ENCODE measurements at places on chromosomes 6 and 20.

DNA sequence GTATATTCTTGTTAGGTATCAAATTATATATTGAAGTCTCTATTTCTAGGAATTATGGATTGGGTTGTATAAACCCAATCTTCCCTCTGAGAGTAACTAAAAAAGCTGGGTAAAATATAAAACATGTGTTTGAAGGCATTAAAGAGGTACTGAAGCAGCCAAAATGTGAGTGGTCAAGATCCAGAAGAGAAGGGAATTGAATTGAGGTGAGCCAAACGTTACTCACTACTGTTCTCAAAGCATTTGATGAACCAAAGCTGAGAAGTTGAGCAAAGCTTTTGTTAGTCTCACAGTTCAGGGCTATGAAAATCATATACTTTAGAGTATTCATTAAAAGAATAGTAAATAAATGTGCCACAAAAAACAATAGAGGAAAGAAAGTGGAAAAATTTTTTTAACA is 365.8 kb downstream of the BCKDHB start:
- no peak for DNase-seq

GRCh38 chr20:9742821-9743220 is 96.1 kb downstream of the PAK5 start:
- no peak for DNase-seq

- DNase-seq, result no peak
These were observed 307.5 kb downstream of the CDKAL1 start for GRCh38 chr6:20841806-20842205.

DNA sequence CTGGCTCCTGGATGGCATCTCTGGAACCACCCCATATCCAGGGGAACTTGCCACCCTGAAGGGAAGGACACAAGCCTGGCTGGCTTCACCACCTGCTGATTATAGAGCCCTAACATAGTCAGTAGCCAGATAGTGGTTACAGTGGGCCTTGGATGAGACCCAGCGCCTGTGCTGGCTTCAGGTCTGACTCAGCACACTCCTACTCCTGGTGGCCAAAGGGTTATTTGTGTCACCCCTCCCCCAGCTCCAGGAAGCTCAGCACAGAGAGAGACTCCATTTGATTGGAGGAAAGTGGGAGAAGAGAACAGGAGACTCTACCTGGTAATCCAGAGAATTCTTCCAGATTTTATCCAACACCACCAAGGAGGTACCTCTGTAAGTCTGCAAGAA is 12.8 kb downstream of the SNX14 start:
- DNase-seq, result no peak

DNA sequence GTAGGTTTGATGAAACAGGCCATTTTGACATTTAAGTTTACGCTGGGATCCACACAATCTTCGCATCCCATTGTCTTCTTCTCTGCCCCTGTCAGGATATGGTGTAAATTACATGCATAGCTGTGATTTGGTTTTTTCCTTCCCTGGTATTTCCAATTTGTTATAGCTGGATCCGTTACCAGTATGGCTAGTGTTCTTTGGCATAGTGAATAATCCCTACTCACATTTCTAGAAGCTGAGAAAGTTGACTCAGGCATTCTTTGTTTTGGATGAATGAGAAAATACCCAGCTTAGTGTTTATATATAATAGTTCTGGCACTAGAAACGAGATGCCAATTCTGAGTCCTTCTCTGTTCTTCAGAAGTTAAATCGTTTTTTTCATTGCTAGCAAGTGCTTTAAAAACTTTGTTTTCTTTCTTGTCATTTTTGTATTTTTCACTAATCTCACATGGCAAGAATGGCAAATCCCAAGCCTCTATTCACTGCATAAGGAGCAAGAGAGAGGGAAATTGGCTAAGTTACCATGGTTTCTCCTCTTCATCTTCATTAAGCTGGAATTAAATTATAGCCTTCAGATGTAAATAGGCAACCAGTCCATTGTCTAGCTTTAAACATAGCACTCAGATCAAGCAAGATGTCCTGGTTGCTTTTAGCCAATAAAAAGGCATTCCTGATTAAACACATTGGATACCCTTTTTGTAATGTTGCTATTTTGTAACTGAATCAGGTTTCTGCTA is 91.9 kb upstream of the LAMP5 start:
- DNase-seq, result no peak

DNA sequence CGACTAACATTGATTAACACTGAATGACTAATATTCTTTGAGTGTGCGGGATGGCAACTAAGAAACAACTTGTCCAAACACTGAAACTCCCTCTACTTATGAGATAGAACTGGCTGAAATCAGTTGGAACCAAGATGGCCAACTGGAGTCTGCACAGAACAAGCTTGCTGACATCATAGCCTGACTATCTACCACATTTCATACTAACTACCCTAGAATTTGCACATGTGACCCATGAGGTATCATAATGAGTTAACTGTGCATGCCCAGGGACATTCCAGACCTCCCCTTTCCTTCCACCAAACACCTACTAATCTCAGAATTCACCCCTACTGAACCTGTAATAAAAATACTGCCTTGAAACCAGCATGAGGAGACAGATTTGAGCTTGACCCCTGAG is 43.2 kb downstream of the PHIP start:
- no peak for DNase-seq

GRCh38 chr20:63241272-63241671 is 5.6 kb downstream of the BIRC7 start:
- DNase-seq, result no peak

- DNase-seq, result no peak
These were observed 7.7 kb upstream of the ISM1 start for GRCh38 chr20:13213335-13213734.

- no peak for DNase-seq
These were observed 30.6 kb upstream of the CCDC167 start for GRCh38 chr6:37530297-37530696.

- DNase-seq, result no peak
These were observed 254.8 kb upstream of the STXBP5 start for GRCh38 chr6:146949425-146949824.

GRCh38 chr6:103522045-103522444 is 1337.7 kb downstream of the HACE1 start:
- DNase-seq, result no peak

GRCh38 chr6:142406131-142406530 is 104.3 kb downstream of the ADGRG6 start:
- no peak for DNase-seq

DNA sequence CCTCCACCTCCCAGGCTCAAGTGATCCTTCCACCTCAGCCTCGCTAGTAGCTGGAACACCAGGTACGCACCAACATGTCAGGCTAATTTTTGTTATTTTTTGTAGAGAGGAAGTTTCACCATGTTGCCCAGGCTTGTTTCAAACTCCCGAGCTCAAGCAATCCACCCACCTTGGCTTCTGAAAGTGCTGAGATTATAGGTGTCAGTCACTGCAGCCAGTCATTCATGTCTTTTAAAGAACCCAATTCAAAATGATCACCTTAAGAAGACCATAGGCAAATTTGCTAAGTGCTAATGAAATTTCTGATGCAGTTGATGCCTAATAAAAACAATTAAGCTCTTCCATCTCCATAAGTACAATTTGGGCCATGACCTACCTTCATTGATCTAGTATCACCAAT is 2.6 kb upstream of the VNN2 start:
- DNase-seq, result no peak

GRCh38 chr6:84019141-84019841 is 14.3 kb upstream of the MRAP2 start:
- DNase-seq, result no peak

GRCh38 chr6:24879351-24879750 is 56.4 kb downstream of the RIPOR2 start:
- no peak for DNase-seq

- no peak for DNase-seq
These were observed 1.5 kb downstream of the HM13 start for GRCh38 chr20:31515775-31516107.

GRCh38 chr6:156905801-156906200 is 128.6 kb downstream of the ARID1B start:
- DNase-seq, result no peak

DNA sequence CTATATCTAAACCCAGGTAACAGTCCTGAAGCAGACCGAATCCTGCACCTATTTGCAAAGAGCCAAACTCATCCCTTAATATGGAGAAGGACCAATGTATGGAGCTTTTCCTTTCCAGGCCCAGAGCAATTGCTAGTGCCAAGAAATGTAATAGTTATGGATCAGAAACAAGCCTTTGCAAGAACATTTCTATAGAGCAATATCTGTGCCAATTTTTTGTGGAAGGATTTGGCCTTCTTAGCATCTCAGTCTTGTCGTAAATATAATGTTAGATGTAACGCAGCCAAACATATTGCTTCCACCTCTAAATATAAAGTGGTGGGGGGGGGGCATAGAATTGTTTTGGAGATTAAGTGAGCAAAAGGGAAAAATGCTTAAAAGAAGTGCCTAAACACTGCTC is 2.7 kb downstream of the KIAA0408 start:
- DNase-seq, result no peak

- no peak for DNase-seq
These were observed 357.6 kb upstream of the ARID1B start for GRCh38 chr6:156419594-156419993.

- no peak for DNase-seq
These were observed 73.4 kb downstream of the GFOD1 start for GRCh38 chr6:13413900-13414555.

DNA sequence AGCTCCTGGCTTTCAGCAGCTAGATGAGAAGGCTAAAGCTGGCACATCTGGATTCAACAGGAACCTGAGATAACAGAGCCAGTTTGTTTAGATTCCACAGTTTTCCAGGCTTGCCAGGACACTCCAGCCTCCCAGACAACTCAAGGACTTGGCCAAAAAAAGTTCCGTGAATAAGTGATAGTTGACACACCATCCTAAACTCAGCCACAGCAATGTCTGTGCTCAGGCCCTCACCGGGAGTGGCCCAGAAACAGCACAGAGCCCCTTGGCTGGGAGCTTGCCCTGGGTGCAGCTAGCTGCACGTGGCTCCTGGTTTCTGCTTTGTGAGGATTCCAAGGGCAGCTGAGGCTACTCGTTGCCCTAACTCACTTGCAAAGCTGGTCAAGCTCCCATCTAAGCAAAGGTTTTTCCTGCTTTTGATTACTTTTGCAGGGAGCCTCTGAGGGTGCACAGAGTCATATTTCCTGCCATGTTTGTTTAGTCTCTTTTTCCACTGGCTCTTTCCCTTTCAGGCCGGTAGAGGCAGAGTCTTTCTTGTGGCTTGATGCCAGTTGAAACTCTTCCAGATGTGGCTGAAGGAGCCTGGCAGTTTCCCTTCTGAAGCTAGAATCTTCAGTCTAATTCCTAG is 118.3 kb upstream of the ECI2 start:
- DNase-seq, result no peak

GRCh38 chr6:170032197-170032596 is 258.7 kb downstream of the DLL1 start:
- DNase-seq, result no peak

GRCh38 chr20:24917797-24918578 is 31.1 kb upstream of the CST7 start:
- DNase-seq, result peak; percentile 52

DNA sequence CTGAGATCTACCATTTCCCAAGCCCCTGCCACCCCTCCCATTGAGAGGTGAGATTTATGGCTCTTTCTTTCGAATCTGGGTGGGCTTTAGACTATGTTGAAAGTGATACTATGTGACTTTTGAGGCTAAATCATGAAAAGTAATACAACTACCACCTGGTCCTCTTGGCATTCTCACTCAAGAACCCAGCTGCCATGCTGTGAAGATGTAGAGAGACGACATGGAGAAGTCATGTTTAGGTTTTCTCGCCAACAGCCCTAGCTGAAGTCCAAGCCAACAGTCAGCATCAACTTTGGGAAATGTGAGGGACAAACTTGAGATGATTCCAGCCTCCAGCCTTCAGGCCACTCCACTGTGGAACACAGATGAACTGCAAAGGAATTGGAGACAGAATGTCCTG is 108.7 kb downstream of the SCP2D1 start:
- no peak for DNase-seq

GRCh38 chr6:168634541-168635328 is 193.8 kb downstream of the SMOC2 start:
- no peak for DNase-seq

DNA sequence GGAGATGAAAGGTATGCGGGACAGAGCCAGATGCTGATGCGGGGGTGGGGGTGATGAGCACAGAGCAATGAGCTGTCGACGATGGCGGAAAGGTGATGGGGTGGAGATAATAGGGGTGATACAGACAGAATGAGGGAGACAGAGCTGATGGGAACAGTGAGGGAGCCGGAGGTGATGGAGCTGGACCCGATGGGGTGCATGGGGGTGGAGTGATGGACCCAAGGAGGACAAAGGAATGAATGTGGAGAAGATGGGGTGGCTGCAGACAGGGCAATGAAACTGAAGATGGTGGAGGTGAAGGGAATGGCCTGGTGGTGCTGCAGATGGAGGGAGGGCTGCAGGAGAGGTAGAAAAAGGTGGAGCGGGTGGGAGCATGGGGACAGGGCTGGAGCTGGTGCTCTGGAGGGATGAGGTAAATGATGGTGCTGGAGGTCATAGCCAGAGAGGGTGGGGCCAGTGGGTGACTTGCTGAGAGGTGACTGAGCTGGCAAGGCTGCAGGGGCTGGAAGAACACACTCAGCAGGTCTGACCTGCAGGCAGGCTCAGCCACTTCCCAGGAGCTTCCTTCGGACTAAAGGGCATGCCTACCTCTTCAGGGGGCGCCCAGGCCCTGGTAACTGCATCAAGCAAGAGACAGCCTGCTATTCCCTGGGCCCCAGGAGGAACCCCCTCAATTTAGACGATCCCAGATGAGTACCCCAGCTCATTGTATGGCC is 6.0 kb upstream of the FOXS1 start:
- DNase-seq, result no peak

DNA sequence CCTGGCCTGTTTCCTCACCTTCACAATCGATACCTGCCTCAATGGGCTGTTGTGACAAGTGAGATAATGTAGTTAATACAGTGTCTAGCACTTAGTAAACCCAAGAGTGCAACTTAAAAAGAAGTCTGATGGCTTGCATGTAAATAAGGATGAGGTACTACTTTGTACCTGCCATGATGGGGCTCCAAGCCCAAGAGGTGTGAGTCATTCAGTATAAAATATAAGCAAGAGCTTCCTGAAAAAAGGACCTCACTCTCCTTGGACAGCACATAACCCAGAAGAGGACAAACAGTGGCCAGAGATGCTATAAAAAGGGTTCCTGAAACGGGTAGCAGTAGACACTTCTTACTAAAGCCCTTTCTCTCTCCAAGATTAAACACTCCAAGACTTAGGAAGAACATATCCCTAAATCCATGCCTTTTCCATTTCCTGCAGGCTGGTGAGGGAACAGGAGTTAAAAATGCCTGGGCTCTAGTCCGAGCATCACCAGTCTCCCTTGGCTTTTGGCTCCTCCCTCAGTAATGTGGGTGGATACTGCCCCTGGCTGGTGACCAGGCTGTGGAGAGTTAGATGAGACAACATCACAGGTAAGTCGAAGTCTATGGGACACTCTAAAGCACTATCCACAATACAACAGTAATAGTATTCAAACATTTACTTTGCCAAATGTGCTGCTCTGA is 4.3 kb downstream of the UBE2V1 start:
- no peak for DNase-seq

- DNase-seq, result peak; percentile 75
These were observed 93.2 kb downstream of the GMPR start for GRCh38 chr6:16331384-16332174.

All from nucleus accumbens (tissue), 56 donors.